ENCODE measurements at places on chromosomes 2 and 18. TPM values are rescaled to one million over a fixed set of nuclear protein-coding genes. Genes with fewer than 3 reads are reported as not detected.

- DNase-seq: no peak
These were observed 78.1 kb downstream of the CIB4 start for GRCh38 chr2:26562811-26563645.

DNA sequence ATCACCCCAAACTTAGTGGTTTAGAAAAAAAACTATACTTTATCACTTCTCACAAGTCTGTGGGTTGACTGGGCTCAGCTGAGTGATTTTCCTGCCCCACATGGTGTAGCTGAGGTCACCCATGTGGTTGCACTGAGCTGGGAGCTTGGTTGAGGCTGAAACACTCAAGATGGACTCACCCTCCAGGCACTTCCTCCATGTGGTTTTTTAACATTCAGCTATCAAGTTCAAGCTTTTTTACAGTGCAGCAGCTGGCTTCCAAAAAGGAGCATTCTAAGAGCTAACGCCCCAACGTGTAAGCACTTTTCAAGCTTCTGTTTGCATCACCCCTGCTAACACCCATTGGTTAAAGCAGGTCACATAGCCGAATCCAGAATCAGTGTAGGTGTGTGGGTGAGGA, 105.9 kb upstream of the CREB1 start:
- DNase-seq: no peak

DNA sequence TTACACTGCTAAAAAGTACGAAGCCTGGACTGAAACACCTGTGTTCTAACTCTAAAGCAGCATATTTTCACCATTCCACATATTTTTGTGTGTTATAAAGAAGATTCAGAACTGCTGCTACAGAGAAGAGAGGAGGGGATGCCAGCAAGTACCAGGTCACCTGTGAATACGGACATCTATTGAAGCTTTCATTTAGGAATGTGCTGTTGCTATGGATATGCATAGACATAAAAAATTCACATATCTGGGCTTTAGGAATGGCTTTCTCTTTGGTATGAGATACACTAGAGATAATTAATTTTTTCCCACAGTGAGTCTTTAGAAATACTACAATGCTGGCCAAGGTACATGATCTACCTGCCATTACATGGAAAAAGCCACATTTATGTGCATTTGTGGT, 238.5 kb downstream of the WDR7 start:
- DNase-seq: no peak

- no peak for DNase-seq
These were observed 119.3 kb upstream of the SMAD2 start for GRCh38 chr18:48049757-48050156.

Gene ACTG2
- 413 TPM for total RNA-seq

Gene CCDC121
- 2.5 TPM for total RNA-seq

Gene AOX1
- total RNA-seq: 84.5 TPM

Gene IMPACT
- 10.3 TPM for total RNA-seq
